ENCODE measurements at places on chromosomes 2 and 18. TPM values are rescaled to one million over a fixed set of nuclear protein-coding genes. Genes with fewer than 3 reads are reported as not detected.

GRCh38 chr2:126707191-126707590, 51.2 kb downstream of the GYPC start:
- no peak for DNase-seq

DNA sequence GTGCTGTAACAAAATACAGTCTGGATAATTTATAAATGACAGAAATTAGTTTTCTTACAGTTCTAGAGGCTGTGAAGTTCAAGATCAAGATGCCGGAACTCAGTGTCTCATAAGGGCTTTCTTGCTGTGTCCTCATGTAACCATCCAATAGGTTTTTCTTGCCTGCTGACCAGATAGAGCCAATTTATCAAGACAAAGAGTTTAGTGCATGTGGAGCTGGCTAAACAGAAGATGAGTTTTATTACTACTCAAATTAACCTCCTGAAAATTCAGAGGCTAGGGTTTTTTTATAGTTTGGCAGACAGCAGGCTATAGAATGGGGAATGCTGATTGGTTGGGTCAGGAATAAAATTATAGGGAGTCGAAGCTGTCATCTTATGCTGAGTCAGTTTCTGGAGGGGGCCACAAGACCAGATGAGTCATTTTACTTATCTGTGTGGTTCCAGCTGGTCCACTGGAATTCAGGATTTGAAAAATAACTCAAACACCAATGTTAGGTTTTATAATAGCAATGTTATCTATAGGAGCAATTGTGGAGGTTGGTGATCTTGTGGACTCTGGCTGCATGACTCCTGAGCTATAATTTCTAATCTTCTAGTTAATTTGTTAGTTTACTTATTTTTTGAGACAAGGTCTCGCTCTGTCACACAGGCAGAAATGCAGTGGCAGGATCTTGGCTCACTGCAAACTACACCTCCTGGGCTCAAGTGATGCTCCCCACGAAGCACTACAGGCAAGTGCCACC, 3.2 kb upstream of the PDK1 start:
- DNase-seq, result no peak

- DNase-seq, result no peak
Observed at GRCh38 chr2:214591366-214591765, 180.5 kb downstream of the VWC2L start.

DNA sequence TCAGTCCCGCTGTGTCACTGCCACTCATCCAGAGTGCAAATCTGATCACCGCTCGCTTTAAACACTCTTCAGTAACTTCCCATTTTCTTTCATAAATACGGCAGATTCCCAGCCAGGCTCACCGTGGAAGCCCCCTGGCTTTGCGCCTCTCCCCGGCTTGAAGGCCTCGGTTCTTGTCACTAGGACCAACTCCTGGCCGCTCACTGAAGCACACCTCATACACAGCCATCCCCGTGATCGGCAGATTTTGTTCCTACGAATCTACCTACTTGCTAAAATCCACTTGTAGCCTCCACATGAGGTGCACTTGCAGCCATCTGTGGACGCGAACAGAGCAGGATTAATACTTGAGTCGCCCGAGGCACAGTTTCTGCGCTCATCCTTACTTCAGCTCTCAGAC, 462.4 kb upstream of the MYT1L start:
- no peak for DNase-seq

DNA sequence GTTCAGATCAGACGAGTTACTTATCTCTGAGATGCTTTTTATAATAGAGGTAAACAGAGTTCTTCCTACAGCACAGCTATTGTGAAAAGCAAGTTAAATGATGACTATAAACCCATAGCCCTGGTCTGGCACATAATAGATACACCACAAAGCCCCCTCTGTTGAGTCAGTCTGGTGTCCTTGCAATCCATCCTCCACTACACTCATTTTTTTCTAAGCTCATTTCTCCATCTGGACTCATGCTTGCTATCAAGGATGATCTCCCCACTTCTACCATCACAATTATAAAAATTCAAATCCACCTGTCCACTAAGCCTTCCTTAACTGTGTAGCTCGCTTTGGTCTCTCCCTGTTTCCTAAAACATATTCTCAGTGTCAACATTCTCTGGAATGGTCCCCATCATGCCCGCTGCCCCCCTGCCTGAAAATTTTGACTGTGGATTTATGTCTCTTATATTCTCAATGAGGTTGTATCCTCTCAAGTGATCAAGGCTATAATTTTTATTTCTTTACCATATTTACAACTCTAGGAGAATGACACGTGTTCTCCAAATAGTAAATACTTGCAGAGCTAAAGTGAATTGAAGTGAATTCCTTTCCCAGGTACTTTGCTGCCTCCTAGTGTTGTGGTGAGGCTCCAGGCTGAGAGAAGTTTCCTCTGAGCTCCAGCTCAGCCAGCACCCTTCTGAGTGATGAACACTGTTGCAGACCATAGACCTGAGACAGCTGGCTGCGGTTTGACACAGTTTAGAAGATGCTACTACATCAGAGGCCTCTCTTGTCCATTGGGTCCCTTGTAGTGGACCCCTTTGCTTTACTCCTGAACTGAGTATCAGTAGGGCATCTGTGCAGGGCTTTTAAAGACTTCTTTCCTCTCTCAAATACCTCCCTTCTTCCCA, 108.7 kb downstream of the DPP10 start:
- DNase-seq, result no peak

DNA sequence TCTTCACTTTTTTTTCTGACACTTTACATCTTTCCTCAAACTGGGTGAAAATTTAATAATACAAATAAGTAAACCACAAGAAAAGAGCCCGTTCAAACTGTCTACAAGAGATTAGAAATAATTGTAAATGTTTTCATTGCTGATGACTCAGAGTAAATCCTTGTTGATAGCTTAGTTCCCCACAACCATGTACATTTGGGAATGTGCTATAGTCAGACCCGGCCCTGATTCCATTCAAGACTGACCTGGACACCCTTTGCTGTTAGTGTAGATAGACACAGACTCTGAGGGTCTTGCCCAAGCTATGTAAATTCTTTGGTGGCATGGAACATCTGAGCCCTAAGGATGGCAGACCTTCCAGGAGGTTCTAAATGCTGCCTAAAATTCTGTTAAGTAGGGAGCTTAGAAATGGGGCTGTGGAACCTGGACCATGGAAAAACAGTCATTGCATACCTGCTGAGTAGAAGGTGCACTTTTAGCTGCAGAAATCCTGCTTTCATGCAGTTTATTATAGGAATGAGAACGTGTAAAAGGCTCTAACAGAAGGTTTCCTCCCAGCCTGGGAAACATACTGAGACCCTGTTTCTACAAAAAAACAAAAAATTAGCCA, 3.7 kb downstream of the MALT1 start:
- no peak for DNase-seq

GRCh38 chr2:64298161-64298560, 153.9 kb upstream of the PELI1 start:
- no peak for DNase-seq

DNA sequence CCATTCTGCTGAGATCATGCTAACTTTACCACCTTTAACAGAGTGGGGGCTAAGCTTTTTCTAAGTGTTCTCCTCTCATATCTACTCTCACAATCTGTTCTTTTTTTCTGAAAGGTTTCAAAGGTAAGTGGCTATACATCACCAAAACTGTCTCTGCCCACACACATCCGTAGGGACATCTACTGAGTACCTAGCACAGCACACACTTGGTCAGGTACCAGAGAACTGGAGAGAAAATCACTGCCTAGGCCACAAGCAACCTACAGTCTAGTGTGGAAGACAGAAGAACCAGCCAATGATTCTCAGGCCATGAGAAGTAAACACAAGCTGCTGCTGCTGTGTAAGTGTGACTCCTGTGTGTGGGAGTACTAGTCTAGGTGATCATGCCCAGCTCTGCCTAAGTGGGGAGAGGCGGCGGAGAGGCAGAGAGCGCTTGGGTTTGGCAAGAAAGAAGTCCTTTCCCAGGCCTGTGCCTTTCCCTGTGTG, 176.1 kb upstream of the ZFP36L2 start:
- no peak for DNase-seq

CXCR1 gene
- 0.69 TPM for total RNA-seq

GRCh38 chr2:203720915-203721672, 14.7 kb downstream of the CD28 start:
- DNase-seq, result no peak

RAPGEF4 gene
- total RNA-seq, result 0.92 TPM

GRCh38 chr2:238850091-238850490, 2.2 kb downstream of the TWIST2 start:
- DNase-seq, result no peak

- no peak for DNase-seq
Observed at GRCh38 chr18:12995952-12996477, 4.9 kb downstream of the CEP192 start.

GRCh38 chr2:100106460-100106859, 35.9 kb downstream of the AFF3 start:
- no peak for DNase-seq

DNA sequence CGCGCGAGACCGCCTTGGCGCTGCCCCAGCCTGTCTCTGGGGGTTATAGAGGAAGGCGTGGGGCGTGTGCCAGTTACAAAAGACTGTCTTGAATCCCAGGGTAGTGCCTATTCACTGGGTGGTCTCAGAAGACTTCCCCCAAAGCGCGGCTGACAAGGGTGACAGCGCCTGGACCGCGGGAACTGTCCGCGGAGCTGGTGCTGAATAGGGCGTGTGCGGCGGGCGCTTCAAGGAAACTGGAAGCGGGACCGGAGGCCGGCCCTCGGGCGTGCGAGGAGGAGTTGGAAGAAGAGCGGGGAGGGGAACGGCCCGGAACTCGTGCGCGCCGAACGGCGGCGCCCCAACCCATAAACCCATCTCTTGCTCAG, 2.3 kb downstream of the EGR4 start:
- DNase-seq, result peak; percentile 42

GRCh38 chr2:100870652-100871531, 51.0 kb downstream of the NPAS2 start:
- DNase-seq, result no peak

RIOK3 gene
- total RNA-seq, result 116 TPM

ABI2 gene
- 15.0 TPM for total RNA-seq

GRCh38 chr2:8676191-8676920, 5.5 kb upstream of the ID2 start:
- peak; percentile 90 for DNase-seq

FOXD4L1 gene
- 0.18 TPM for total RNA-seq

DNA sequence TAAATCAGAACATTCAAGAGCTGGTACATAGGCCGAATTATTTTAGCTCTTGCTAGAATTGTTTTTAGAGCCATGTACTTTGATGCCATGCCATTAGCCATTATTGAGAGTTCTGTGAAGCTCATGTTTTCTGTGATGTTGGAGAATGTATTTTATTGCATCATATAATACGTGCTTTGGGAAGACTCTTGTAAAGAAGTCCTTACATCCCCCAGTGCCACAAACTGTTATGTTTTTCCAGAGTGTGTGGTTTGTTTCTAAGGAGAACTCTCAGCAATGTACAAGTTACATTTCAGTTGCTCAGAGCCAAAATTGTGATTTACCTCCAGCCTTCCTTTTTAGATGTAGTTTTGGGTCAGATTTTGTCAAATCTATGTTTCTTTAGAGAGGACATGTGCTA, 148.6 kb downstream of the HAUS1 start:
- DNase-seq, result no peak

LIPG gene
- total RNA-seq, result 4.3 TPM

DNA sequence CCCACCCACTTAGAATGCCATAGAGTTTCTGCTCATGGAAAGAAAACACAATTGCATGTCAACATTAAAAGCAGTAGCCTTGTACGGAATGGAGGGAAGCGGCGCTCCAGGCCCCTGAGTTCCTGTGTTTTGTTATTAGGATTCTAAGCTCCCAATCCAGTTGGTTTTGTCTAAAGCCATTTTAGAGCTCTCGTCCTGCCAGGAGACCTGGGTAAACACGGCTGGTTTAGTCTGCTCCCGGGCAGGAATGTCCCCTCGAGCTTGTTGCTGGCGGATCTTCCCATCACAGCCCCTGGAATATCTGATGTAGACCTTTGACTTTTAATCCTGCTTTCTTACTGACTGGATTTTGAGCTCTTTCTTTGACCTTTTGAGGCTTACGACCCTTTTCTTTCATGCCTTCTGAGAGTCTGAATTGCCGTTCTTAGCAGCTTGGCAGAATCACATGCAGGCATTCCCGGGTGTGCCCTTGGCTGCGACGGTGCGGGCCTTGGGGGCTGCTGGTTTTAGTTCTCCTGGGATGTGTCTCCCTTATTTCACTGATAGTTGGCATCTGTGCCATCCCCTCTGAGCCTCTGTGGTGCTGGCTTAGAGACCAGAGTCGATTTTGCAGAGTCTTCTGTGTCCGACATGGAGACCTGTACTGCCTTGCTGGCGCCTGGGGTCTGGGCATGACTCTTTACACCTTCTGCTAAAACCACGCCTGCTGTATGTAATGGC, 25.4 kb downstream of the GREB1 start:
- no peak for DNase-seq

GRCh38 chr18:63109022-63109421, 210.5 kb downstream of the BCL2 start:
- DNase-seq, result no peak

DNA sequence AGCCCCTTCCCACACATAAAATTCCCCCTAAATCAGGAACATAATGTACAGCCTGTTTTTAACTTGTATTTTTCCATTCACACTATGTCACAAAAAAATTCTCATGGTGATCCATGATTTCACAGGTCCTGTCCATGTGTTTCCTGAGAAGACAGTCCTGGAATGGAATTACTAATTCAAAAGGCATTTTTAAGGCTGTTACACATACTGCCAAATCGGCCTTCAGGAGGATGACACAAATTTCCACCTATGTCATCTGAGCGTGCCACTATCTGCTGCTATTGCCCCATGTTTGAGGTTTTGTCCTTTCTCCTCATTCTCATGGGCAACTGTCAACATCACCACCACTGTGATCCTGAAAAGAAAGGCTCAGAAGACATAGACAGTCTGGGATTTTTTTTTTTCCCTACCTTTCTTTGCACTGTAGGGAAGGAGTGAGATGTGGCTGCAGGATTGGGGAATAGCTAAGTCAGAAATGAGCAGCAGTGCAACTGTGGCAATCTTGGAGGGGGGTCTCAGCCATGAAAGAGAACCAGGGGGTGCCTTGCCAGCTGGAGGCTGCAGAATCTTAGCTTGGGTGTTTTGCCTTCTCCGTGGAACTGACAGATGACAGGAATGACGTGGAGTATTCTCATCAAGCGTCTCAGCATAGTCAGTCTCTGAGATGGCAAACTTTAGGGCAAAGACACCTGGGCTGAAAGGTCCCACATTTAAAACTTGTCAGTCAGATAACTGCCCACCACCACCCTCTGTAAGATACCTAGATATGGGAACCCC, 73.4 kb downstream of the MARCHF4 start:
- DNase-seq, result no peak

GRCh38 chr2:61995515-61995914, 90.0 kb downstream of the COMMD1 start:
- no peak for DNase-seq

GRCh38 chr2:42906557-42907411, 114.4 kb upstream of the HAAO start:
- peak; percentile 57 for DNase-seq

SCN9A gene
- 0.47 TPM for total RNA-seq

MRO gene
- total RNA-seq, result 1.7 TPM

GRCh38 chr2:177783091-177783490, 289.5 kb downstream of the PDE11A start:
- no peak for DNase-seq

ABCG8 gene
- total RNA-seq, result not detected

DNA sequence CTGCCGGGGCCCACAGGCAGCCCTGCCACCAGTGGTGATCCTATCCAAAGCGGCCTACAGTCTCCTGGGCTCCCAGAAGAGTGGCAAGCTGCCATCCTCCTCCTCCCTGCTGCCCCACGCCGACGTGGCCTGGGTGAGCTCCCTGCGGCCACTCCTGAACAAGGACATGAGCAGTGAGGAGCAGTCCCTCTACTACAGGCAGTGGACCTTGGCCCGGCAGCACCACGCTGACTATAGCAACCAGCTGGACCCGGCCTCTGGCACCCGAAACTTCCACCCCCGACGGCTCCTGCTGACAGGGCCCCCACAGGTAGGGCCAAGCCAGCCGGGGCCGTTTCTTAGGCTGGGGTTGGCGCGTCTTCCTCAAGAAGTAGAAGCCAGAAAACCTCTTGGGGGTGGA, 100.5 kb downstream of the ESCO1 start:
- DNase-seq, result no peak
